ENCODE measurements at places on chromosomes 2 and 18.

GRCh38 chr2:132517386-132517785 is 100.8 kb downstream of the GPR39 start:
- DNase-seq = no peak

GRCh38 chr2:69571189-69571588 is 72.3 kb downstream of the AAK1 start:
- no peak for DNase-seq

- DNase-seq = no peak
Observed at GRCh38 chr2:207987025-207987716, 38.2 kb downstream of the PLEKHM3 start.

GRCh38 chr2:110793034-110793433 is 60.7 kb downstream of the ACOXL start:
- DNase-seq = no peak

DNA sequence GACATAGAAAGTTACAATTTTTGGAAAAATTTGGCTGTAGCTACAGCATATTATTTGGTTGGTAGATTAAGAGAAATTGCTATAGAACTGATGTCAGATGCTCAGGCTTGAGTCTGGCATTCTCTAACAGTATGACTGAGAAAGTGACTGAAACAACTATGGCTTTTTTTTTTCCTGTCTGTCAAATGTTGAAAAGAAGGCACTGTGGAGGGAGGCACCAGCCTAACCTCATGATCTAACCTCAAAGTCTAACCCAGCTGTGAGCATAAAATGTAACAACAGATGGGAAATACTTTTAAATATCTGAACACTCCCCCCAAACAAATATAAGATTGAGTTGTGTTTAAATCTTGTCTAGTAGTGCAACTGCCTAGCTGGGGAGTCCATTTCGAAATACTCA is 629.1 kb downstream of the LRP1B start:
- no peak for DNase-seq

- no peak for DNase-seq
Observed at GRCh38 chr2:67871686-67872412, 191.0 kb downstream of the C1D start.

DNA sequence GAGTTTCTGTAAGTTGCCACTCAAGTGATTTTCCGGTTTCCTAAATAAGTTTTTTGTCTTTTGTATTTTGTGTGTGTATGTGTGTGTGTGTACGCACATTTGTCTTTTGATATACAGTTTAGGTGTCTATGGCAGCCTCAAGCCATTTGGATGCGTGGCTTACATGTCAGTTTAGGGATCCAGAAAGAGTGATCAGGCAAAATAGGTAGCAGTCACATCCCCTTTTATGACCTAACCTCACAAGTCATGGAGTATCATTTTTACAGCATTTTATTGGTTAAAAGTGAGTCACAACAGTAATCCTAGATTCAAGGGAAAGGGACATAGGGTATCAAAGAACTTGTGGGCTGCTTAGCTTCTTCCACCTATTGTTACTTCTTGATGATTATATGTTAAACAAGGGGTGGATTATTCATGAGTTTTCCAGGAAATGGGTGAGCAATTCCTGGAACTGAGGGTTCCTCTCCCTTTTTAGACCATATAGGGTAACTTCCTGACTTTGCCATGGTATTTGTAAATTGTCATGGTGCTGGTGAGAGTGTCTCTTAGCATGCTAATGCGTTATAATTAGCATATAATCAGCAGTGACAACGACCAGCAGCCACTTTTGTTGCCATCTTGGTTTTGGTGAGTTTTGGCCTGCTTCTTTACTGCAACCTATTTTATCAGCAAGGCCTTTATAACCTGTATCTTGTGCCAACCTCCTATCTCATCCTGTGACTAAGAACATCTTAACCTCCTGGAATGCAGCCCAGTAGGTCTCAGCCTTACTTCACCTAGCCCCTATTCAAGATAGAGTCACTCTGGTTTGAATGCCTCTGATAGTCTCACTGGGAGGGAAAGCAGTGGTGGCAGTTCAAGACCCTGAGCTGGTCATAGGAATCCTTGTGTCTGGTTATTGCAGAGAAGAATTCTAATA is 8.6 kb upstream of the SOCS6 start:
- DNase-seq = no peak

DNA sequence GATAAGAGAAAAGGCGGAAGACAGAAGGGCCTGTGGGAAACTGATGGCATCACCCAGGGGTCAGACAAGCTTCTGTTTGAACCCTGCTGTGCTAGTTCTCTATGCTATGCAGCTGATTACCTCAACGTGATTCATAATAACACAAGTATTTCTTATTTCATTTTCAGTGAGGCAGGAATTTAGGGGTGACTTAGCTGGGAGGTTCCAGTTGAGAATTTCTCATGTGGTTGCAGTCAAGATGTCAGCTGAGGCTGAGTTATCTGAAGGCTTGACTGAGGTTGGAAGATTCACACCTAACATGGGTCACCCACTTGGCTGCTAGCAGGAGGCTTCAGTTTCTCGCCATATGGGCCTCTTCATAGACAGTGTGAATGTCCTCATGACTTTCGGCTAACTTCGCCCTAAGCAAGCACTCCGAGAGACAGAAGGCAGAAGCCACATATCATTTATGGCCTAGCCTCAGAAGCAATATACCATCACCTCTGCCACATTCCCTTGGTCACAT is 34.0 kb upstream of the TMEM131 start:
- no peak for DNase-seq

DNA sequence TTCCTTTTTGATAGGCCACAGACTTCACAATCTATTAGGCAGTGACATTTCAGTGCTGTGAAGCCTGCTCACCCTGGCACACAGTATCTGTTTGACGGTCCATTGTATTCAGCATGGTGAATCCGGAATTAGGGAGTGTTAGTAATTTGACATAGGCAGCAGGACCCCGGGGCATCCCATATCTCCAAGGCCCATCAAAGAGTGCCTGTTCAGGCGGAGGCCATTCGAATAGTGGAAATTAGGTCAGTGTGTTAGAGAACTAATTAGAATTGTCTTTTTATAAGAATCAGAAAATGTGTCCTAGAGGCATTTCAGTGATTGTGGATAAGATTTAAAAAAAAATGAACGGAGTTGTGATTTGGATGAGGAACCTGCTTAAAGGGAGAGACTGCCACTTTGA is 818.8 kb upstream of the SOX11 start:
- no peak for DNase-seq

DNA sequence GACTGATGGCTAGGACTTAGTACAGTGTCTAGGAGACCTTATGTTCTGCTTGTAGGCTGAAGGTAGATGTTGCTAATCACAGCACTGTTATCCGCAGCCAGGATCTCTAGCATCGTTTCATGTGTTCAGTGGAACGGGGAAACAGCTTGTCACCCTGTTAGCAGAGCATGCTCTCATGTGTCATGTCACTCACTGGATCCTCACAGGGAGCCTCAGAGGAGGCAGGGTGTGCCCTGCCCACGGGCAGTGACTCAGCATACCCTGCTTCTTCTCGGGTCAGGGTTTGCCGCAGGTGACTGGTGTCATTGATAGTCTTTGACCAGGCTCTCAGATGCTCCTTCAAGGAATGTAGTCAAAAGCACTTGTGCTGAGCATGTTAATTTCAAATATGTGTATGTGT is 44.4 kb downstream of the RPIA start:
- DNase-seq = no peak

GRCh38 chr18:64271246-64271645 is 122.4 kb upstream of the LINC00305 start:
- no peak for DNase-seq

GRCh38 chr2:116935097-116935814 is 879.2 kb upstream of the DDX18 start:
- no peak for DNase-seq

- DNase-seq = no peak
Observed at GRCh38 chr2:201118961-201119854, 3.2 kb downstream of the CFLAR start.

- DNase-seq = no peak
Observed at GRCh38 chr2:218228366-218229090, 11.5 kb downstream of the ARPC2 start.

DNA sequence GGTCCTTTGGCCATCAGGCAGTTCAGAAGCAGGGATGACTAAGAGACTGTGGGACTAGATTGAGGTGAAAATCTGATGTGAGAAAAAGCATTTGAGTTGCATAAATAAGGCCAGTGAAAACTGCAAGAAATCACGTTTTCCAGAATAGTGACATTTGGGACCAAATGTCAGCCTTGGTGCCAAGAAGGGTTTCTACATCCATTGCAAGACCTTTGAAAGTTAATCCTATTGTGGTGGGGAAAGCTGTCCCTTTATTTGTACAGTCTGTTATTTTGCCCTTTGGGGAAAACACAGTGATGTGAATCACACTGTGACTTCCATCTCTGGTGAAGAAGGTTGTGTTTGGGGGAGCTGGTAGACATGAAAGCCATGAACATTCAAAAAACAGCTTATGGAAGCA is 153.5 kb upstream of the SIX2 start:
- DNase-seq = no peak

- no peak for DNase-seq
Observed at GRCh38 chr2:119028327-119029174, 86.6 kb downstream of the MARCO start.

- DNase-seq = no peak
Observed at GRCh38 chr18:2610549-2610948, 39.2 kb downstream of the NDC80 start.

DNA sequence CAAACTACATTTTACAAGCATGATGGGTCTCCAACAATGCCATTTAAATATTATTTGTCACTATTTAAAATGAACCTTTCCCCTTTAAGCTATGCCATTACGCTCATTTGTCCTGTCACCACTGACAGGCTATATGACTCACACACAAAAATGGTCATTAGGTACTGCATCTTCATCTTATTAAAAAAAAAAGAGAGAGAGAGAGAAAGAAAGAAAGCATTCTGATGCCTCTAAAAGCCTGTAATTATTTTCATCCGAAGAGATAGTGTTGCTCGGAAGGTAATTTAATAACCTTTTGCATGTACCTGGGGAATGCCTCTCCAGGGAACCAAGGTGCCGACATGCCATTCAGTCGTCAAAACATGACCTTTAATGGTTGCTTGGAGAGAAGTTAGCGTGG is 226.7 kb downstream of the ARHGAP15 start:
- no peak for DNase-seq

- DNase-seq = peak; percentile 40
Observed at GRCh38 chr2:240021488-240022104, 3.5 kb downstream of the NDUFA10 start.

DNA sequence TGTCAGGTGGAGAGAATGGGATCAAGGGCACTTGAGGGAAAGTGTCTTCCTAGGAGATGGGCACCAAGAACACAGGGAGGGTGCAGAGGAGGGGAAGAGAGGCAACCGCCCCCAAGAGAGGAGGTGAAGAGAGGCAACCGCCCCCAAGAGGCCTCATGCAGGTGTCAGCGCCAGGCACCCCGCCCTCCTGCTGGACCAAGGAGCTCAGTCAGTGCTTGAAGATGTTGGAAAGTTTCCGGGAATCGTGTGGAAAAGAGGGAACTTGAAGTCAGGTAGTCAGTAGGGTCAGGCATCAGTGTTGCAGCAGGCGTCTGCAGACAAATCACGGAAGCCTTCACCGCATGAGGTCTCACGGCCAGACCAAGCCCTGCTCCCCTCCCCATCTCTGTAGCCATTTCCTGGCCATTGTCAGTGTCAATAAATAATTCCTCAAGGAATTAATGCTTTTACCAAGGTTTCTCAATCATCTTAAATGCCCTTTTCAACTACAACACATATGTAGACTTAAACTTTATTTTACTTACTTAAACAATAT is 353.1 kb downstream of the EIPR1 start:
- DNase-seq = no peak

DNA sequence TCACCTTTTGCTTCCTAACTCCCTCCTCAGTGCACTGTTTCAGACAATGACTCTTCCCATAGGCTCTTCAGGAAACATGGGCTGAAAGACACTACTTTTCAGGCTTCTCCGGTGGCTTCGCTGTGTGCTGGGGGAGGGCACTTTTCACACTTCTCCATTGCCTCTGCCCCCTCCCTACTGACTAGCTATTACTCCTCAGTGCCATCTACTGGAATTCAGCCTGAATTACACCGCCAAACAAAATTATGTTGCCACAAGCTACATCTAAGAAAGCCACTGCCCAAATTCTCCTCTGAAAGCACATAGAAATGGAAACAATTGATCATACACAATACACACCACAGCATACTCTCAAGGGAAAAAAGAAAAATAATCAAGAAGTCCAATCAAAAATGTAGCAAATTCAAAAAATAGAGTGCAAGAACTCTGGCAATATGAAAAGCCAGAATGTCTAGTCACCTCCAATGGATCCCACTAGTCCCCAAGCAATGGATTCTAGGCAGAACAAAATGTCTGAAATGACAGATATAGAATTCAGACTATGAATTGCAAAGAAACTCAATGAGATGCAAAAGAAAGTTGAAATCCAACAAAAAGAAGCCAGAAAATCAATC is 1139.4 kb upstream of the GYPC start:
- no peak for DNase-seq

DNA sequence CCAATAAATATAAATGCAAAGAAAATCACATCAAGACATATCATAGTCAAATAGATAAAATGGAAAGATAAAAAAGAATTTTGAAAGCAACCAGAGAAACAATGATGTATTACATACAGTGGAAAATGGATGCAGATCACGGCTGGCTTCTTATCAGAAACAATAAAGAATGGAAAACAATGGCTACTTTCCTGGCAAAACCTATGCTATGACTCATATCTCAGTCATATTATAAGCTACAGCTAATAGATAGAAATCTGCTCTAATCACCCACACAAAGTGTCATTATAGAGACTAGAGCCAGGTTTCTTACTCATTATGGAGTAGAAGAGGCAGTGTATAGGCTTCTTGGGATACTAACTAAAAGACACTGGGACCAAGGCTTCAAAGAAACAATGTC is 93.5 kb upstream of the TACR1 start:
- no peak for DNase-seq

- DNase-seq = no peak
Observed at GRCh38 chr2:182248362-182248761, 178.5 kb downstream of the PDE1A start.

- no peak for DNase-seq
Observed at GRCh38 chr2:964562-964961, 13.9 kb downstream of the SNTG2 start.

DNA sequence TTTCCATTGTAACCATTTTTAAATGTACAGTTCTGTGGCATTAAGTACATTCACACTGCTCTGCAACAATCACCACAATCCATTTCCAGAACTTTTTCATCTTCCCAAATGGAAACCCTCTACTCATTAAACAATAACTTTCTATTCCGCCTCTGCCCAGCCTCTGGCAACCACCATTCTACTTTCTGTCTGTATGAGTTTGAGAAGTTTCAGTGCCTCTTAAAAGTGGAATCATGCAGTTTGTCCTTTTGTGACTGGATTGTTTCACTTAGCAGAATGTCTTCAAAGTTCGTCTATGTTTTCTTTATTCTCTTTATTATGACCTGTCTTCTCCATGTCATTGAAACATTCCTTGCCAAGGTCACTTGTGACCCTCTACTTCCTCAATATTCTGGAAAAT is 22.0 kb upstream of the PELI1 start:
- DNase-seq = no peak

- no peak for DNase-seq
Observed at GRCh38 chr2:136212426-136213378, 94.8 kb upstream of the CXCR4 start.

GRCh38 chr2:176413786-176414185 is 144.5 kb downstream of the MTX2 start:
- no peak for DNase-seq
